M059J (cell line): ENCODE measurements at places on chromosomes 4 and X. TPM values are rescaled to one million over a fixed set of nuclear protein-coding genes. Genes with fewer than 3 reads are reported as not detected.

- DNase-seq: no peak
Observed at GRCh38 chrX:85569686-85570085, 190.2 kb upstream of the POF1B start.

GRCh38 chr4:150477869-150478268 lies 104.1 kb upstream of the MAB21L2 start:
- DNase-seq: no peak

GRCh38 chr4:77232653-77233052 lies 75.6 kb downstream of the CCNG2 start:
- DNase-seq: peak; percentile 50

DNA sequence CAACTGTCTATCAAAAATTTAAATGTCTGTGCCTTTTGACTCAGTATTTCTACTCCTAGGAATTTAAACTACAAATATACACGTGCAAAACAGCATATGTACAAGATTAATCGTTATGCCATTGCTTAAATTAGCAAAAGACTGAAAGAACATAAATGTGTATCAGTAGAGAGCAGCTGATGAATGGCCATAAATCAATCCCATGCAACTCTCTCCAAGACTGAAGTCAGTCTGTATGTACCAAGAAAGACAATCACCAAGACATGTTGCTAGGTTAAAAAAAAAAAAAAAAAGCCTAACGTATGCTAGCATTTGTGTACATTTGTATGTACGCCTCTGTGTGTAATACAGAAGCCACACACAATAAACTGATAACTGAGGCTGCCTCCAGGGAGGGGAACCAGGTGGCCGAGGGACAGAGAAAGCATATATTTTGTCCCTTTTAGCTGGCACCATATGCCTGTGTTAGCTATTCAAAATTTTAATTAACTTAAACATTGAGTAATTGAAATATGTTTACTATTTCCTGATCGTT lies 130.7 kb downstream of the SH3KBP1 start:
- no peak for DNase-seq

CCDC120 gene
- total RNA-seq: 0.07 and 1.1 TPM in 2 replicates

DNA sequence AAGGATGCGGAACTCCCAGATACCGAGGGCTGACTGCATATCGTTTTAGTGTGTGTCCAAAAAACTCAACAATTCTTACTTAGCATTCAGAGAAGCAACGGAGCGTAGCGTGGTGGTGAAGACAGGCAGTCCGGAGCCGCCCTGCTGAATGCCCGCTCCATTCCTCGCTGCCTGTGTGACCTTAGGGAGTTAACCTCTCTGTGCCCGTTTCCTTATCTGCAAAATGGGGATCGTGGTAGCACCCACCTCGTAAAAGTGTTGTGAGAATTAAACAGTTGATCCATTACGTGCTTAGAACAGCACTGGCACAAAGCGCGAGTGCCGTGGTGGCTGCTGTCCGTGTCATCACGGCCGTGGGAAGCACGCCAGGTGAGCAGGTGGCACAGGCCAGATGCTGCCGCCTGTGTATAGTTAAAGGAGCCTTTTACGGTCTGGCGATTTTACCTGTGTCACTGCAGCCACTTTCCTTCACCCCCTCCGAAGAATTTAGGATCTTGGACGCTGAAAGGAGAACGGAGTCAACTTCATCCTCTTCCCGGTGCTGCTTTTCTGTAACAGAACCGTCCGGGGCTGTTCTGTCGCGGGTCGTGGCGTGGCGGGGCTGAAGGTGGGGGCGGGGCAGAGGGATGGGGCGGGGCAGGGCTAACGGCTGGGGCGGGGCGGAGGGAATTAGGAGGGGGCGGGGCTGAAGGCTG lies 885 bp downstream of the CCDC110 start:
- peak; percentile 10 for DNase-seq

TMEM175 gene
- total RNA-seq: 31.6 and 36.9 TPM in 2 replicates

DNA sequence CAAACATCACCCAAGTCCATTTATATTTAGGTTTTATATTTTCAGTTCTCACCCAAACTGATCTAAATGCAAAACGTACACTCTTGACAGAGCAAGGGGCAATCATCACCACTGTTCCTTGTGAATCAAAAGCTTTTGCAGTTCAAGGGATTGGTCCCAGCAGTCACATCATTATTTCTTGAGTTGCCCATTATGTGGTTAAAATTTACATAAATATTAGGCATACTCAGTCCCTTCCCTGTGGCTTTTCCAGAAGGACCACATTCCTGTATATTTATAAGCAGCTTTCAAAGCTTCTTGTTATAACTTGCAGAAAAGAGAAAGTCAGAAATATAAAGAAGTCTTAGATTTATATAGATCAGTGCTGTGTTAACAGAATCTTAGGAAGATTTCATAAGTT lies 224.4 kb downstream of the CLCN4 start:
- DNase-seq: peak; percentile 15

- DNase-seq: peak; percentile 68
Observed at GRCh38 chr4:150164956-150165629, 86.8 kb downstream of the DCLK2 start.

MAGEB1 gene
- total RNA-seq: not detected in 2 replicates

DNA sequence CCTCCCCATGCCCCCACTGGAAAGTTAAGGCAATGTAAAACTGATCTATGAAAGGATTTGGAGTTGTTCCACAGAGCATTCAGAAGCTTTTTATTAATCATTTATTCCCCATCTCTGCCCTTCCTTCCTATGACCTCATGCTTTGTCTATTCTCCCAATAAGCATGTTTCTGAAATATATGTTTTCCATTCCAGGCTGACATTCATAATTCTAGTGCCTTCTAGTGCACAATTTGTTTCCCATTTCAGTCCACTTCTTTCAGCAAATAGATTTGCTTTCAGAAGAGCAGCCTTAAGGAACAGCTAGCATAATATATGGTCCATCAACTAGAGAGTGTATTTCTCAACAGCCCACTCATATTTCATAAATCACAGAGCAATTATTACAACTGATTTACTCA lies 77.1 kb upstream of the ATXN3L start:
- DNase-seq: peak; percentile 51

DNA sequence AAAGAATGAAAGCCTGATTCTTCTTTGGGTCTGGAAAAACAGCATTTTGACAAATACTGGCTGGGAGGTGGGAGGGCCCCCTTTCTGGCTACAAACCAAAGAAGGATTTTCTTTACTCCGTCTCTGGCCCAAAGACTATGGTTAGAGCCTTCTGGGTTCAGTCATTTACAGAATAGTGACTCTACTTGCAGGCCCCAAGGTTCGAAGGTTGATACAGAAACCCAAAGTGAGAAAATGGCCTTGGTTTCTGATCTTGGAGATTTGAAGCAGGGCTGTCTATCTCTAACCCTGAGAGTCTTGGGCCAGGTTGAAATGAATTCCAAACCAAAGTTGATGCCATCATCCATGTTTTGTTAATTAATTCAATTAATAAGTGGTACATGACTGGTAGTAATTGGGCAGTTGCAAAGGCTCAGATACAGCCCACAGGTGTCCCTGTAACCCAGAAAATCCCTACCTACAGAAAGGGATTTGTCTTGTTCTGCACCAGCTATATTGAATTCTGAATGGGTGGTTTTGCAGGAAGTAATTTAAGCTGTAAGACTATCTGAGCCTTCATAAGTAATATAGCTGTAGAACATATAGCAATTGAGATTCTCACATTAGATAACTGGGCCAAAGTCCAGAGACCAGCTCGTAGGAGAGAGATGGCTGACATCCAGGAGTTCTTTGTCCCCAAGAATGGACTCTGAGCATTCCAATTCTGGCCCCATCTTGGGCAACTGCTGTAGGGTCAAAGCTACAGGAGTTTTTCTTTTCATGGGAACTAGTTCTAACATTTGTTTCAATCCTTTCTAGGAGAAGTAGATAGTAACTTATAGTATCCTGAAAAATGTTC lies 34.5 kb downstream of the CHRNA9 start:
- no peak for DNase-seq

- no peak for DNase-seq
Observed at GRCh38 chr4:167964766-167965373, 127.5 kb upstream of the ANXA10 start.

- DNase-seq: peak; percentile 89
Observed at GRCh38 chrX:17613979-17614588, 123.2 kb upstream of the SCML1 start.

CXCL13 gene
- total RNA-seq: not detected in 2 replicates
